Activated T-helper 1 cell treated with anti-CD3 and anti-CD28 coated beads, Interleukin-12 subunit alpha, Interleukin-12 subunit beta, Interleukin-2, Interleukin-4 antibody, amounts not matched to agents 30 ng/mL and 10 ng/mL and 1 ng/mL, durations not matched to agents 14 hours and 24 hours and 36 hours (primary cell): ENCODE measurements at places on chromosomes 2 and 18. TPM values are rescaled to one million over a fixed set of nuclear protein-coding genes. Genes with fewer than 3 reads are reported as not detected.

The LCT gene
- total RNA-seq, result 0.41 and 0.42 TPM in 2 replicates

The AQP12B gene
- total RNA-seq, result not detected in 2 replicates

The SULT1C4 gene
- not detected in 2 replicates for total RNA-seq

The ABCG5 gene
- not detected in 2 replicates for total RNA-seq

The FAM124B gene
- total RNA-seq, result 0.23 and 0.34 TPM in 2 replicates

The ANKRD12 gene
- 61.3 and 62.2 TPM in 2 replicates for total RNA-seq

The MEIS1 gene
- total RNA-seq, result not detected in 2 replicates

The ESPNL gene
- total RNA-seq, result 0.05 and 0.20 TPM in 2 replicates

The OTX1 gene
- total RNA-seq, result 0.31 TPM in 1 of 2 replicates, not detected in the other

The PSTPIP2 gene
- 19.2 and 23.6 TPM in 2 replicates for total RNA-seq

The MYO3B gene
- 0.57 and 0.78 TPM in 2 replicates for total RNA-seq

The CCDC138 gene
- total RNA-seq, result 20.0 and 23.4 TPM in 2 replicates

The SERPINB4 gene
- total RNA-seq, result not detected in 2 replicates

The RMND5A gene
- 42.0 and 44.5 TPM in 2 replicates for total RNA-seq
